ENCODE measurements at places on chromosomes 2 and 18.

GRCh38 chr2:236744716-236745115 is 175.1 kb downstream of the ACKR3 start:
- no peak for DNase-seq

GRCh38 chr2:152585830-152586484 is 131.3 kb downstream of the PRPF40A start:
- DNase-seq = no peak

- no peak for DNase-seq
Observed at GRCh38 chr2:220064111-220065030, 436.9 kb downstream of the SLC4A3 start.

DNA sequence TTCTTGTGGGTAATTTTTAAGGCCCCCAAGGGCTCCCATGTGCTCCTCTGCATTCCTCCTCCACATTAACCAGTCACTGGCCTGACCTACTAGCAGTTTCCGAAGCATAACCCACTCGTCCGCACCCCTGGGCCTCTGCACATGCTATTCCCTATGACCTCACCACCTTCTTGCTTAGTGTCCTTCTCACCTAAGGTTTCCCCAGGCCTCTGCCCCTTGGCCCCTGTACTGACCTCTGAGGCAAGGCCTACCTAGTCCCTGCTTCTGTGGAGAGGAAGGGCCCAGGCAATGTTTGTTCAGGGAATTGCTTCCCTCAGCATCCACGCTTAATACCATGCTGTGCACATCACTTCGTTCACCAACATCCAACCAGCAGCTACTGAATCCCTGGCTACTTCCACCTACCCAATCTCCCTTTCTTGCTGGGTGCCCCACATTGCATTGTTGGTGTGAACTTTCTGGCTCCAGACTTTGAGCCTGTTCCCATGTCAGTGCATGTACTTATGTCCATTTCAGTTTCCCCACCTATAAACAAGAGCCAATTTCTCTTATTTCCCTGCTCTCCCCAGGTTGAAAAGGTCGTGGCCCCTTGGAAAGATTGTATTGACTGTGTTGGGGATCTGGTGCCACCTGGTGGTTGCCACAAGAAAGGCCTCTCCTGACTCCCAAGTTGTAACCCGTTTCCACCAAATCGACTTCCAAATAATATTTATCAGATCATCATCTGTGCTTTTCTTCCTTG is 19.2 kb upstream of the TMEM177 start:
- peak; percentile 58 for DNase-seq

GRCh38 chr18:62954366-62954765 is 239.0 kb downstream of the PHLPP1 start:
- no peak for DNase-seq

- no peak for DNase-seq
Observed at GRCh38 chr2:23204685-23205242, 180.2 kb upstream of the KLHL29 start.

DNA sequence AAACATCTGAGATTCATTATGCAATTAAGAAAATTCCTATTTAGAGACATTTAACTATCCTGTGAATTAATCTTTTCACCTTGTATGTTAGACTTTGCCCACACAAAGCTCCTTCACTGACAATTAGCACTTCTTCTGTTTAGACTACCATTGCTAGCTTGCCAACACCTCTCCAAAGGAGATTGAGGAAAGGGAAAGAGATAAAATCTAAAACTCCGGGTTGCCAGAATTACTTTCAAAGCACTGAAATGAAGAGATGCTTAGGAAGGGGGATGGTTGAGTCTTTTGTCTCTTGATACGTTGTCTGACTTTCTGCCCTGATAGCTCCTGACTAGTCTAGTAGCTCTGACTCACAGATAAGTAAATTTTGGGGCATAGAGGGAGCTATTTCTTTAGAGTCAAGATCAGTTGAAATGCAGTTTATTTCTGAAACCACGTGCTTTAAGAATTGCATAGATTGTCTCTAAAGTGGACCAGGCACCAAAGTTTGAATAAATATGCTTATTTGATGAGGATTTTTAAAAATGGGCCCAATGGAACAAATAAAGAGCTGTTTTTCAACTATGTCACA is 74.1 kb upstream of the DSEL start:
- DNase-seq = no peak
